ENCODE measurements at places on chromosomes 6 and 20.

- no peak for DNase-seq
Measured at GRCh38 chr6:4289770-4290320, 154.5 kb upstream of the ECI2 start.

- DNase-seq, result no peak
Measured at GRCh38 chr6:75673884-75674283, 72.2 kb downstream of the SENP6 start.

DNA sequence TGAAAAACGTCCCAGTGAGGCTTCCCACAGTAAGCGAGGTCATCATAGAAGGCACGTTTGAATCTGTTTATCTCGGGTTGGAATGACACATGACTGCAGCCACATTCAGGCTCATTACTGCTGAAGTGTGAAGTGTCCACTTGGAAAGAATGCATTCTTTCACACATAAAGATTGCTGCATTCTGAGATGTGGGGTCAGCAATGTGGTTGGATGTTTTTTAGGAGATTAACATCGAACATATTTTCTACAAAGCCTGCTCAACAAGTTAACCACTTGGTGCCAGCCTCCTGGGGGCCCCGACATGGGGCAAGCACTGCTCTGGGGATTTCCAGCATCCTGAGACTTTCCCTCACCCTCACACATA, 79.9 kb downstream of the BMP6 start:
- DNase-seq, result no peak

- DNase-seq, result no peak
Measured at GRCh38 chr6:64428186-64428585, 792.6 kb downstream of the PHF3 start.

DNA sequence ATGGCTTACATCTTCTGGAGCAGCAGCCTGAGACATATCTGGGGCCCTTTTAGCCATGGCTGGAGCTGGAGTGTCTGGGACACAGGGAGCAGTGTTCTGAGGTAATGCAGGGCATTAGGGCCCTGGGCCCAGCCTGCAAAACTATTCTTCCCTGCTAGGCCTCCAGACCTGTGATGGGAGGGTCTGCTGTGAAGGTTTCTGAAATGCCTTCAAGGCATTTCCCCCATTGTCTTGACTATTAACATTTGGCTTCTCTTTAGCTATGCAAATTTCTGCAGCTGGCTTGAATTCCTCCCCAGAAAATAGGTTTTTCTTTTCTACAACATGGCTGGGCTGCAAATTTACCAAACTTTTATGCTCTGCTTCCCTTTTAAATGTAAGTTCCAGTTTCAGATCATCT, 61.5 kb downstream of the EDN1 start:
- no peak for DNase-seq

GRCh38 chr20:63563225-63563935, 9.4 kb downstream of the FNDC11 start:
- DNase-seq, result no peak

GRCh38 chr6:143337201-143337949, 113.1 kb downstream of the ADAT2 start:
- DNase-seq, result no peak

DNA sequence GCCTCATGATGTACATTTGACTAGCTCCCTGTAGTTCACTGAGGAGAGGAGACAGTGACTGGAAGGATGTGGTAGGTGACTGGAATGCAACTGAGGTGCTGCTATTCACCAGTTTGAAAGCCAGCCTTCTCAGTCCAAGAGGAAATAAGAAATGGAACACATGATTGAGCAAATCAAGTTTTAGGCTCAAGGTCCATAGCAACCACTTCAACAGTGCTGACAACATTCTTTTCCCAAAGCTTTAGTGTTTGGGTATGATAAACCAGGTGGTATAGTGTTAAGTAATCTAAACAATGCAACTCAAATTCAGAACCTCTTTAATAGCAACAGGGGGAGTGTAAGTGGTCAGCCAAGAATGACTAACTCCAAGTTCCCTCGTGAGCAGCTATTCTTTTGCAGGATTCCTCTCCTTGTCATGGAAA, 9.2 kb downstream of the ZHX3 start:
- DNase-seq, result no peak

GRCh38 chr20:57581202-57582028, 20.5 kb downstream of the PCK1 start:
- DNase-seq, result no peak

Measured in RKO (cell line).